ENCODE measurements at places on chromosomes 4 and X.

- no peak for DNase-seq
Observed at GRCh38 chr4:10161840-10162239, 45.2 kb upstream of the WDR1 start.

GRCh38 chr4:10106421-10107039 is 10.1 kb downstream of the WDR1 start:
- DNase-seq: peak; percentile 75

DNA sequence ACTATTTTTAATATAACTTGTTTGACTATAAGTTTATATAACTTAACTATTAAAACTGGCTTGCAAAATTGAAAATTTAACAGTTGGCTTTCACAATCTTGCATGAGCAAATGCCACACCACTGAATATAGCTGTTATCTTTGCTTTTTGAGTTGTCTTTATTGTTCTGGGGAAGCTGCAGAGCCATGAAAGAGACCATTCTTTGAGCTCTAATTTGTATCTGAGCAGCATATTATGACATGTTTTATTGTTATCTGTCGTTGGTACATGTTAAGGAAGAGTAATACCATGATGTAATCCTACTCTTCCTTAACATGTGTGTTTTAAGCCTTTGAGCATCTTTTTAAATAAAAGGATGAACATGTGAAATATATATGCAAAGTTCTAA is 97.1 kb upstream of the ANK2 start:
- DNase-seq: no peak

GRCh38 chr4:147182041-147182440 is 236.4 kb upstream of the TTC29 start:
- DNase-seq: no peak

DNA sequence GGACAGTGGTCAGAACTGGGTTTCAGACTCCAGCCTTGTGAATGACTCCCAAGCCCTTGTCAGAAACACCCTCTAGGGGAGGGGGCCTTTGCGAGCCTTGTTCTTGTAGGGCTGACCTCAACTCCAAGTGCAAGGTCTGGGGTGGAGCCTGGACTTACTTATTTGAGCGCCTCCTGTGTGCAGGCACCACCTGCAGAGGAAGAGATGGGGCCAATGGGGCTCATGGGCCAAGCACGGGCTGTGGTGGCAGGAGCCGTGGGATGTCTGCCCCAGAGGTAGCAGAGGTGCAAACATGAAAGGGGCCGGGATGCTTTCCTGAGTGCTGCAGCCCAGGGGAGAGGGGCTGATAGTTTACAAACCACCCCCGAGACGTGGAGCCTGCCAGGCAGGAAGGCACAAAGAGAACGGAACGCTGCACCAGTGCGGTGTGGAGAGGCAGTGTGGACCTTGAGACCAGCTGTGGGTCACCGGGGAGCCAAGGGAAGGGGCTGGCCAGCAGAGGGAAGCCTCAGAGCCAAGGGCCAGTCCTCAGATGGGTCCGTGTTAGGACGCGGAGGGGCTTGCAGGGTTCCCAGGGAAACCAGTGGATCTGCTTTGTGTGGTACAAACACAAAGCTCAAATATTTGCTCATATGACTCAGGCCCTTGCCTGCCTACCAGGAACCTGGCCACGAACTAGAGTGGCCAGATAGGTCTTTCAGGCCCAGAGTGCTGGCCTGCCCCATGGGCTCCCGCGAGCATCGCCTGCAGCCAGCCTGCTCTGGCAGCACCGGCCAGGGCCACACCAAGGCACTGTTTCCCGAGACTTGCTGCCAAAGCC is 8.7 kb upstream of the TADA2B start:
- no peak for DNase-seq

DNA sequence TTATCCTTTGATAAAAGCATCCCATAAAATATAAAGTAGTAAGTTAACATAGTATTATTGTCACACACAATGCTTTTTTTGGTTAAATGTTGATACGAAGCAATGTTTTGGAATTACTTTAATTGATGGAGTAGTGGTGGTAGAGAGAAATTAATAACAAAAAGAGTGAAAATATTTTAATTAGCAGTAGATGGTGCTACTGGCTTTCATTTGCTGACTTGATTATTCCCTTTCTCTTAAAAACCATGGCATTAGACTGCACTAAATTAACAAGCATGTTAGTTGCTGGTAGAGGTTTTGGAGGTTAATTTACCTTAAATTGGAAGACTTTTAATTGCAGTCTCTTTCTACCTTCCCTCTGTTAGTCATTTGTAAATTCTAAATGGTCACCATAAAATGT is 8.9 kb upstream of the DCK start:
- DNase-seq: no peak

DNA sequence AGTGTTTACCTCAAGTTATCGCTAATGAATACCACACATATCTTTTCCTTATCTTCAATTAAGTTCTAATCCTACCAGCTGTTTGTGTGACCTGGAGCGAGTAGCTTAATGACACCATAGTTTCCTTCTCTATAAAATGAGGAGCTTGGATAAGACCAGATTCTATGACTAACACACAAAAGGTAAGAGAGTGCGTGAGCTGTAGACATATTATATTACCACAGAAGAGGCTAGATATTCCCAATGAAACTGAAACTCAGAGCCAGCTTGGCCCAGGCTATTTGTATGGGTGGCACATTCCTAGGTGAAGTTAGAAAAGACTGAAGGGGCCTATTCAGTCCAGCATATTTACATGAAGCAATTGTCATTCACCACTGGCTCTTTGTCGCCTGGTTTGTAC is 30.2 kb downstream of the ASB5 start:
- DNase-seq: no peak

DNA sequence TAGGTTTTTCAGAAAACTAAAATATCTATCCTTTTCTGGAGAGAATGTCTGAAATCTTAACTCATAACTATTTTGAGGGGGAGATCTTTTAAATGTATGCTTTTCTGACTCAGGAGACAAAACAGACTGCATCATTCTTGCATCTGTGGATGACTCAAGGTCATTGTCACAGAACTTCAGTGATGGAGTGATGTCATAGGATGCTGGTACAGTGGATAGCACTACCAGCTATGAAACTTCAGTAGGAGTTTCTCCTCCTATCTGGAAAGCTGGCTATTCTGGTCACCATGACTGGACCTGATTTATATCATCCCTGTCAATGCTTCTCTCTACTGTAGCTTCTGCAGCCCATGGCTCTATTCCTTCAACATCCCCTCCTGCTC is 50.3 kb downstream of the PARM1 start:
- no peak for DNase-seq

GRCh38 chr4:99815597-99816011 is 1.0 kb upstream of the DAPP1 start:
- no peak for DNase-seq

DNA sequence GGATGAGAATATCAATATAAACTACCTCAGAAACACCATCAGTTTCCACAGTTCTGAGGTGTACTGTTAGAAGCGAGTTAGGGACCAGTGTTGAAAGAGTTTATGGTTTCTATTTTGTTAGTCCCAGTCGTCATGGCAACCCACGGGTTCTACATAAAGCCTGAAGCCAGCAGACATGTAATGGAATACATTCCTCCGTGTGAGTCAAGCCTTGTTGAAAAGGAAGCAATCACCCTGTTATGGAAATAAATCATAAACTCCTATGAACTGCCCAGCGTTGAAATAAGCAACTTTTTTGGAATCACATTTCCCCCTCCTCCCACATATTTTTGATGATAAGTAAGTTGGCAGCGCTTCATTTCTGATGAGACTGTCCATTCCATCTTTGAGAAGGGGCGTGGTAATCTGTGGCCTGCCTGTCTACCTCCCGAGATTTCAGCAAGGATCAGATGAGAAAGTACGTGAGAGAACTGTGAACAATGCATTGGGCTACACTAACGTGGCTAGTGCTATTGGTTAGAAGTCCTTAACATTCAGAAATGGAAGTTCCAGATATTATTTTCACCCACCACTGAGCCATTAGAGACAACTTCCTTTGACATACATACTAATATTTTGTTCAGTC is 40.4 kb upstream of the PDHA1 start:
- no peak for DNase-seq

DNA sequence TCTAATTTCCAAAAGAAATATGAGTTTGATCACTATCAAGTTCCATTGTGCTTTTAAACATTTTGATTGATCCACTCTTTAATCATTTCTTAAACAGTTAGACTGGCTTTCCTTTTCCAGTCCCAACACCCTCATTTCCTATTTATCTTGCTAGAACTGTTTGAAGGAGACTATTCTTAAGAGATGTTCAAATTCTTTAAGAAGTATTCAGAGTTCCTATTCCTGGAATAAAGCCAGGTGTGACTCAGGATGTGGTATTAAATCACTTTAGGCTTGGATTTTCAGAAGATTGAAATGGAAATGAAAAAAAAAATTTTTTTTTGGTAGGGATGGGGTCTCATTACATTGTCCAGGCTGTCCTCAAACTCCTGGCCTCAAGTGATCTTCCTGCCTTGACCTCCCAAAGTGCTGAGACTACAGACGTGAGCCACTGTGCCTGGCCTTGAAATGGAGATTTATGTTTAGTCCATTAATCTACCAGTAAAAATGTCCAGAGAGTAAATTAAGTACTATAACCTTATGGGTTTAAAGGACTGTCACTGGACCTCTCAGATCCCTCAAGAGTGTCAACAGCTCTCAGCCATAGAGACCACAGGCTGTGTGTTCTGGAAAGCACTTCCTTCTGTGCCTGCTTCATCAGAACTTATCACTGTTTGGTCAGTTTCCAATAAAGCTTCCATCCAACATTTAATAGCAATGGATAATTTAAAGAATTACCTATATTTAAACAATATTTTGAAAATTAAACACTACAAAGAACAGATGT is 90.7 kb downstream of the CDS1 start:
- DNase-seq: no peak

GRCh38 chr4:137375111-137375850 is 157.0 kb downstream of the PCDH18 start:
- DNase-seq: no peak

- DNase-seq: no peak
Observed at GRCh38 chr4:152464030-152464823, 71.7 kb downstream of the FBXW7 start.

DNA sequence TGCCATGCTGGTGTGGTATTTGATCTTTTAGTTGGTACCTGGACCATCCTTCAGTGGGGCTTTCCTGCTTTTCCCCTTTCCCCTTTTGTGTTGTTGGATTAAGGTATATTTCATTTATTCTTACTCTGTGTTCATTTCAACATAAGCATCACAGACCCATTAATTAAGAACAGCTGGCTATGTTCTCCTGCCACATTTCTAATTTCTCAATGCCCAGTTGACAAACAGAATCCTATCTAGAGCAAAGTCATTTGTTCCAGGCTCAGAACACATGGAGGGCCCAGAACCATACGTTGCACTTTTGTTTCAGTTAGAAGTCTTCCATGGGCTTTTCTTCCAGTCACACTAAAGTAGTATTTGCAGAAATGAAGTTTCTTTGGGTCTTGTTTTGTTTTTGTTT is 46.1 kb upstream of the EOLA2 start:
- DNase-seq: no peak

DNA sequence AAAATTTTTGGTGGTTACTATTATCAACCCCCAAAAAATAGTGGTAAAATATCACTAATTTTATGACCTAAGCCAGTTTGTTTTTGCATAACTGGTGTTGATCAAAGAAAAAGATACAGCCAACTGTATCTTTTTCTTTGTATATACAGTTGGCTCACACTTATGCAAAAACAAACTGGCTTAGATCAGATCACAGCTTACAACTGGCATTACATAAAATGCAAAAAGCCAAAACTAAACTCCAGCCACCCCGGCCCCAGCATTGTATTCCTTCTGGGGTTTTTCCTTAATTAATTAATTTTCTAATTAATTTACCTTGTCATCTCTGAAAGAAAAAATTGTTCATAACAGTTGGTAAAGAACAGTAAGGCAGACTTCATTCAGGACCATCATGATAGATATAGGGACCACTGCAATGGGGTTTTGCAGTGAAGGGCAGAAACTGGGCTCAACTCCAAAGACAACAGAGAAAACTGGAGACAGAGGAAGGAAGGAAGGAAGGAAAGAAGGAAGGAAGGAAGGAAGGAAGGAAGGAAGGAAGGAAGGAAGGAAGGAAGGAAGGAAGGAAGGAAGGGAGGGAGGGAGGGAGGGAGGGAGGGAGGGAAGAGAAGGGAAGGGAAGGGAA is 202.1 kb downstream of the HNRNPD start:
- no peak for DNase-seq

GRCh38 chr4:74539044-74539790 is 94.3 kb downstream of the AREG start:
- DNase-seq: no peak

- no peak for DNase-seq
Observed at GRCh38 chr4:139658185-139658584, 7.4 kb upstream of the MGST2 start.

DNA sequence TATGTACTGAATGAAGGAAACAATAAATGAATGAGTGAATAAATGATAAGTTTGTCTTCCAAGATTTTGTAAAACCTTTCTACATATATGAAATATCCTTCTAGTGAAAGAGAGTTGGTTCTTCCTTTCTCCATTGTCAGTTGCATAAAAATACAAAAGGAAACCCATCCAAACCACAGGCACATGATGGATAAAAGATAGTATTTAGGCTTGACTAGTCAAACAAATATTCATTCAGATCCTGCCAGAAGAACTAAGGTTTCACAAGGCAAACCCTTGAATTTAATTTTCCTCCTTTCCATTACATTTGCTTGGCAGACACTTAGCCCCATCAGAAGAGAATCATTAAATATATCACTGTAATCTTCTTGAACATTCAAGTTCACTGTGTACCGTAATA is 208.4 kb downstream of the COL25A1 start:
- DNase-seq: no peak

- DNase-seq: no peak
Observed at GRCh38 chr4:149521611-149522425, 293.8 kb downstream of the IQCM start.

DNA sequence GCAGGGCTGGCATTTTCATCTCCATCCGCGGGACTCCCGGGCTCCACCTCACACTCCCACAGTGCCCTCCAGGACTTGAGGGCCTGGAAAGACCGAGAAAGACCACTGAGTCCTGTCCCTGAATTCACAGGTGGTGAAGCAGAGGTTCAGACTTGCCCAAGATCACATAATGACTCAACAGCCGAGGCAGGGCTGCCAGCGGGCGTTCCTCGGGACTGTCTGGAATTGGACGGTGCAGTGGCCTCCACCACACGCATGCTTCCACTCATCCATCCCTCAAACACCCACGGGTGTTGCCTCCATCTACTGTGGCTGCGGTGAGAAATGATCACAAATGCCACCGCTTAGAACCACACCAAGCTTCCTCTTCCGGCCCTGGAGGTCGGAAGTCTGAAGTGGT is 6.9 kb upstream of the ADRA2C start:
- no peak for DNase-seq

- DNase-seq: no peak
Observed at GRCh38 chr4:94831607-94832006, 73.9 kb downstream of the BMPR1B start.

- DNase-seq: no peak
Observed at GRCh38 chrX:121103381-121103780, 56.0 kb downstream of the GLUD2 start.

Data from stimulated activated CD4-positive, alpha-beta T cell treated with anti-CD3 and anti-CD28 coated beads, Interleukin-2, amount 100 ng/mL, for 4 hours (primary cell).